Stimulated activated CD4-positive, alpha-beta T cell treated with anti-CD3 and anti-CD28 coated beads, Interleukin-12 subunit alpha, Interleukin-12 subunit beta, amount 100 ng/mL, for 48 hours (primary cell): ENCODE measurements at places on chromosomes 12 and 14.

GRCh38 chr12:46409974-46410373, 37.4 kb upstream of the SLC38A2 start:
- no peak for DNase-seq

- no peak for DNase-seq
Observed at GRCh38 chr14:59582161-59582560, 5.5 kb upstream of the CCDC175 start.

DNA sequence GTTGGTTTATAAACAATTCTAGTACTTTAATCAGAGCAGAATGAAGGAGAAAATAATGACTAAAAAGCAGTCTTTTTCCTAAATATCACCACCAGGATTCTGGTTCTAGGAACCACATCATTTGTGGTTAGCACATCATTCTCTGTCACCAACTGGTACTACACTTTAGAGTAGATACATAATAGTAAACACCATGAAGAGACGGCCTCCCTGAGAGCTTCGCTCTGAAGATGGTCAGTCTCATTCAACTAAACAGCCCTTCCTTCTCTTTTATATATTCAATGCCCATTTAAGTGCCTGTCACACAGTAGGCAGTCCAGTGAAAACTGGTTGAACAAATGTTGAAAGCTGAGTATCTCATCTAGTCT, 10.9 kb downstream of the SLC38A2 start:
- DNase-seq = no peak

DNA sequence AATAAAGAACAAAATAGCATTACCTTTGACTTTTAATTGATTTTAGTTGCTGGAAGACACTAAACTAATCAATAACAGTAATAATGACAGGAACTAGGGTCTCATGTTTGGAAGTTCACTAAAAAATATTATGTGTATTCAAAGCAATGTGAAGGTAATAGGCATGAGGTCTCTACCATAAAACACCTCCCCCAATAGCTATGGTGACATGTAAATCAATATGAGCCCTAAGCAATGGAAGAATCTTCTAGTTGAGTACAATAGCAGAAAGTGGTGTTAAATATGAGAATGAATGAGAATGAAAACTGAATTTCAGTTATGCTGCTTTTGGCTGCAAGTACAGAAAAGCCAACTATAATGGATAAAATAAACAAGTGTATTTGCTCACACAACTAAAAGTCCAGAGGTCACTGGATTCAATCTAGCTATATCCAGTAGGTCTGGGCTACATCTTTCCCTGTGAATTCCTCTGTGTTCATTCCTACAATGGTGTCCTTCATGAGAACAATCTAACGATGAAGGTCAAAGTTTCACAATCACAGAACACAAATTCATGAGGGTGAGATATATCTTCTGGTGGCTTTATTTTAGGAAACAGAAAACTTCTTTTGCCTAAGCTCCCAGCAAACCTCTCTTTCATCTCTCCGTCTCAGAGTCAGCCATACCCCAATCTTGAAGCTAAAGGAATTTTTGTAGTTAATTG, 728.0 kb downstream of the FSCB start:
- DNase-seq = no peak

- no peak for DNase-seq
Observed at GRCh38 chr14:70170976-70171375, 17.8 kb downstream of the SLC8A3 start.

DNA sequence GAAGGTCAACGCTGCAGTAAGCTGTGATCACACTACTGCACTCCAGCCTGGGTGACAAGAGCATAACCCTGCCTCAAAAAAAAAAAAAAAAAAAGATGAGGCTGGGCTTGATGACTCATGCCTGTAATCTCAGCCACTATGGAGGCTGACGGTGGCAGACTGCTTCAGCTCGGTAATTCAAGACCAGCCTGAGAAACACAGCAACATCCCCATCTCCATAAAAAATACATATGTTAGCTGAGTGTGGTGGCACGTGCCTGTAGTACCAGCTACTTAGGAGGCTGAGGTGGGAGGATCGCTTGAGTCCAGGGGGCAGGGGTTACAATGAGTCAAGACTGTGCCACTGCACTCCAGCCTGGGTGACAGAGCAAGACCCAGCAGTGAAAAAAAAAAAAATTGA, 50.4 kb downstream of the GXYLT1 start:
- DNase-seq = no peak

DNA sequence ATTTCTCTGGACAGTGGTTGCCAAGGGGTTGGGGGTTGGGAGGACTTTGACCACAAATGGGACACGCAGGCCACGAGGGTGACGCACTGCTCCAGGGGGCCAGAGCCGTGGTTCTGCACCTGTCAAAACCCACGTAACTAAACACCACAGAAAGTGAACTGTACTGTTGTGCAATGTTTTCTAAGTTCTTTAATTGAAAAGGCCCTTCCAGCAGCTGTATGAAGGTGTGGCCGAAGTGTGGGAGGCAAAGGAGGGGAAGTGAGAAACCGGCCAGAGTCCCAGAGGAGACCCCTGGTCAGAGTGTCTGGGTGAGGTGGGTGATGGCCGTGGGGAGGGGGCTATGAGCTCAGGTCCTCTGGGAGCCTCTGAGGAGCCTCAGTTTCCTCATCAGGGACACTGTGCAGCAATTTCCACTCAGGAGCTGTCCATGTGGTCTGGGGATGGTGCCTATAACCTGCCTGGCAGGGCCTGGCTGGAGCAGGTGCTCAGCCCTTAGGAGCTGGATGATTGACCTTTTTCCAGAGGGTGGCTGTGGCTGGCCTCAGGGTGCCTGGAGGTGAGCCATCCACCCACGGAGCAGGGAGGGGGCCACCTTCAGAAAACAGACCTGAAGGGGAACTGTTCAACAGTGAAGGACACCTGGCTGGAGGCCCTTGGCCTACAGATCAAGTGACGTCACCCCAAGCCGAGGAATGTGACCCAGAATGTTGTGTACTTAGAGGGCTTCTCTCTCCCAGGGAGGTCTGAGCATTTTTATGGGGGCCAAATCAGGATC, 9.8 kb upstream of the BDKRB2 start:
- no peak for DNase-seq

DNA sequence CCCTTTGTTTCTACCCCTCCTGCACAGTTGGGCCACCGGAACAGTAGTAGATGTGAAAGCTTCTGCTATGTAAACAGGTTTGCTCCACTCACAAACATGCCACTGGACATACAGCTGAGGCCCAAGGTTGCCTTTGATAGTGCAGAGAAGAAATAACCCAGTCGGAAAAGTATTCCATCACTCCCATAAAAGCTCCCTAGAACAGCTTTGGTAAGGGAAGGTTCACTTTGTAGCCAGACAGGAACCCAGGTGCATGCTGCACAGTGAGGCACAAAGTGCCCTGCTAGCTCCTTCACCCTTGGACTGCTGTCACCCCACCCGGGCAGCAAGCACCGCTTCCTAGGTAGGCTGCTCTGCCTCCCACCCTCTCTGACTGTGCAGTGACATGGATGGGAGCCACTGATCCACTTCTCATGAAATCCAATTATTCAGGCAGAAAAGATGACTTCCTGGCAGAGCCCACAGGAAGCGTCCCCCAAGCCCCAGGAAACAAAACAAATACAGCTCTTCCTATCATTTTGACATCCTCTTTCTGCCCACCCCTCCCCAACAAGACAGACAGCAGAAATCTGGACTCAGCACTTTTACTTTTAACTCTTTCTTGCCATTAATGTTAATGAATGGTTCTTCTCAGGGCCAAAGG, 100.2 kb downstream of the SRGAP1 start:
- DNase-seq = no peak

DNA sequence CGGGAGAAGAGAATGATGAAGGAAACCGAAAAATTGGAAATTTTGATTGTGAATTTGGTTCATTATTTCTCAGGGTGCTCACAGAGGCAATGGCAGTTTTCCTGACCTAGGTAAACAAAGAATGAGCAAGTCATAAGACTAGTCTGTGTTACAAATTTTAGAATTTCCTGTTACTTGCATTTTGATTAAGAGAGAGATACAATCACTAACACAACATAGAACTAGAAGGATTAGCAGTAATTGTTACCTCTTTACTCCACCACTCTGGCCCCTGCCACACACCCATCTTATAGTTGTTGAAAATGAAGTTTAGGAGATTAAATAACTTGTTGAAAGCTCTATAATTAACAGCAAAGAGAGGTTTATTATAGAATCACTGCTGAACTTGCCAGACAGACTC, 62.0 kb downstream of the CATSPERB start:
- DNase-seq = no peak

- no peak for DNase-seq
Observed at GRCh38 chr12:114678028-114678427, 5.9 kb downstream of the TBX3 start.

- DNase-seq = no peak
Observed at GRCh38 chr14:50311337-50311971, 575 bp downstream of the L2HGDH start.

GRCh38 chr14:69606258-69607184, 4.9 kb upstream of the SUSD6 start:
- no peak for DNase-seq

GRCh38 chr14:99015833-99016232, 256.2 kb downstream of the BCL11B start:
- no peak for DNase-seq

- no peak for DNase-seq
Observed at GRCh38 chr12:6384499-6385436, 806 bp downstream of the LTBR start.

GRCh38 chr12:52558781-52559445, 6.0 kb upstream of the KRT71 start:
- DNase-seq = no peak

- DNase-seq = no peak
Observed at GRCh38 chr14:52325126-52325525, 11.0 kb downstream of the PTGER2 start.

DNA sequence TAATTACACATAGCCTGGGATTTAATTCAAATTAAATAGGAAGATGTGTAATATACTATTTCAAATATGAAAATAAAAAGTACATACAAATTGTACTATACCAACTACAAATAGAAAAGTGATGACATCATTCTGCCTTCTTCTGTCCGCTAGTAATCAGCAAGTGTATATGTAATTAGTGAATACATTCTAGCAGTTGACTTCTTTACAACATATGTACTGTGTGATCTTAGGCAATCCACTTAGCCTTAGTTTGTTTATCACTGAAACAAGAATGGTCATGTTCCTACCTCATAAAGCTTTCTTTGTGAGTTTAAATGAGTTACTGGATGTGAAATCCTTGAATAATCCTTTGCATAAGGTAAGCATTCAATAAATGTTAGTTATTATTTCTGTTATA, 7.8 kb upstream of the LUM start:
- DNase-seq = no peak

GRCh38 chr14:76083796-76084765, 67.6 kb upstream of the GPATCH2L start:
- no peak for DNase-seq

DNA sequence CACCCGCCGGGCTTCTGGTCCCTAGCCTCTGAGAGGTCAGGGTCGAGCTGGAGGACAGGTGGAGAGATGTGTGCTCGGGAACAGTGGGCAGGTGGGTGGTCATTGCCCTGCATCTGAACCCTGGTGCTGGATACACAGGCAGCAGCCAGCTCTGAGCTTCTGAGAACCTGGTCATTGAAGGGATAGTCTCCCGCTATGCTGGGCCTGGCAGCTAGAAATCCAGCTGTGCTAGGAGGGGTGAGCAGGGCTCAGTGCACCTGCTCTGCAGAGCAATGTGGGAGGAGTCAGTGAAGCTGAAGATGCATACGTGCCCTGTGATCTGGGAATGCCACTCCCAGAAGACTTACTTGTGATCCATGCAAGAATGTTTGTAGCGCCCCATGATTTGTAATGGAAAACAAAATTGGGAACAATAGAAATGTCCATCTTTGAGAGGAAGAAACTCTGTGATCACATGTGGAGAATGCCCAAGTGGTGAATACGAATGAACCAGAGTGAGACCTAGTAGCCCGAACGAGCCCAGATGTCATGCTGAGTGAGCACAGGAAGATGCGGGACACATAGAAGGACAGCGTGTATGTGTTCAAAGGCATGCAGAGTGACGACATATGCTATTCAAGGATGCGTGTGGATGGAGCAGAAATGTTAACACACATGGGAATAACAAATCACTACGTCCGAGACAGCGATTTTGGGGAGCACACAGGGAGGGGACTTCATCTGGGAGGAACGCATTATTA, 63.4 kb downstream of the AACS start:
- DNase-seq = no peak

DNA sequence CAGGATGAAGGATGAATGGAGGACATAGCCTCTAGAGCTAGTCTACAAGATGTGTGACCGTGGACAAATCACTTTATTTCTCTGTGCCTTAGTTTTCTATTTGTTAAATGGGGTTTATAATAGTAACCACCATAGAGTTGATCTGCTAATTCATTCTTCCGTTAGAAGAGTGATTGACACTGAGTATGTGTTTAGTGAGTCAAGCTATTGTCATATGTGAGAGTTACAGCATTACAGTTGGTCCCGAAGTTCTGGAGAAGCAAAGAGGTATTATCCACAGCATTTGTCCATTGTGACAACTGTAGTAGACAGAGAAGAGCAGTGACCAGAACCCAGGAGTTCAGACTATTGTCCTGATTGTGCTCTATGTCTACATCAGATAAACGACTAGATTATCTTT, 14.1 kb downstream of the FAR2 start:
- DNase-seq = no peak

GRCh38 chr12:97046901-97047300, 139.8 kb downstream of the NEDD1 start:
- DNase-seq = no peak

GRCh38 chr12:108313606-108314351, 25.3 kb downstream of the CMKLR1 start:
- DNase-seq = no peak

DNA sequence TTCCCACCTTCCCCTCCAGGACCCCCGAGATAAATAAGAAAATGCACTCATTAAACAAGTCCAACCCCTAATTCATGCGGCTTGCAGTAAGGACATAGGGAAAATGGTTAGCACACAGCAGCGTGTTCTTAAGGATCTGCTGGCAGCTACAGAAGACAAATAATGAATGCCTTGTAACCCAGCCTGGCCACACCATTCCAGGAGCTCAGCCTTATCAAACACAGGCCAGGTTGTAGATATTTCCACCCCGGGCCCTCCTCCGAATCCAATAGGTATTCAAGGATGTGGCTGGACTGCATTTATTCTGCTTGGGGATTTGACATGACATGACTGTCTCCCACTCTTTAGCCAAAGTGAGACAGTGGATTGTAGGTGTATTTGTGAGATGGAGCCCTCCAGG, 245.1 kb downstream of the SLC41A2 start:
- DNase-seq = no peak

- no peak for DNase-seq
Observed at GRCh38 chr12:92370828-92371227, 225.2 kb upstream of the BTG1 start.

DNA sequence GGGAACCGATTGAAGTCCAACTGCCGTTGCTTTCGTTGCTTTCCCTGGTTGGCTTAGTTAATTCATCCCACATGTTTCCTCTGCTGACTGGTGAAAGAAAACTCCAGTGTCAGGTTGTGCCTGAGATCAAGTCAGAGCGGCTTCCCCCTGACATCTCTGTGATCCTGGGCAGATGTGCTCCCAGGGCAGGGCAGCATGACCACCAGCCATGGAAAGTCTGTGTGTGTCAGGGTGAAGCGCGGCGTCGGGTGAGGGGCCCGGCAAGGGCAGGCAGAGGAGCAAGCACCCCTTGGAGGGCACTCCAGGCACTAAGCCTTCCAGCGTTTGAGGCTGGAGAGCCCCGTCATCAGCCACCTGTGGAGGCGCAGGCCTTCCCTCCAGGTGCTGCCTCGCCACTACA, 54.5 kb upstream of the IGF1 start:
- DNase-seq = no peak
